ENCODE measurements at places on chromosomes 3 and 15.

DNA sequence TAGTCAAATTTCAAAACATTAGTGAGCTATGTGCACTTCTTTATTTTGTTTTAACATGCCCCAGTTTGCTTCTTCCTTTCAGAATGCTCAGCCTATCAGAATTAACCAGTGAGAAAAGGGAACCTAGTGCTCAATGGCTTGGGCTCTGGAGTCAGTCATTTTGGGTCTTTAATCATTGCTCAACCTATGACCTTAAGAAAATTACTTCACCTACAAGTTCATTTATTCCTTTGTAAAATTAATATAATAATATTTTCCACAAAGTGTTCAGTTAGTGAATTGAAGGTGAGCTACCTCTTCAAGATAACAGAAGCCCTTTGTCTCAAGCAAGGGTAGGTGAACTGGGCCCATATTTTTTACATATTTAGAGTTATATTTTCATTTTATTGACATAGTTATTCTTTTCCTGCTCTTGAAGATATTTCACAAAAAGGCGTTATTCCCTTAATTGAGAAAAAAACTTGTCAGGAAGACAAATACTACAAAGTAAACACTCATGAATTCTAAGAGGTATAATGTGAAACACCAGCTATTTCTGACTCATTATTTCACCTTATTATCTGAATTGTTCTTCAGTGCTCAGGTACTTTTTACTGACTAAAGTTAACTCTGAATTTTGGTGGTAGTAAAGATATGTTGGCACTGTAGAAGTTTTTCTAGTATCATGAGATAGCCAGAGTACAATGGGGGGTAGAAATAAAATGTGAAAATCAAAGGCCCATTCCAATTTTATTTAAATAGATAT, 415.5 kb downstream of the NAALADL2 start:
- no peak for DNase-seq

DNA sequence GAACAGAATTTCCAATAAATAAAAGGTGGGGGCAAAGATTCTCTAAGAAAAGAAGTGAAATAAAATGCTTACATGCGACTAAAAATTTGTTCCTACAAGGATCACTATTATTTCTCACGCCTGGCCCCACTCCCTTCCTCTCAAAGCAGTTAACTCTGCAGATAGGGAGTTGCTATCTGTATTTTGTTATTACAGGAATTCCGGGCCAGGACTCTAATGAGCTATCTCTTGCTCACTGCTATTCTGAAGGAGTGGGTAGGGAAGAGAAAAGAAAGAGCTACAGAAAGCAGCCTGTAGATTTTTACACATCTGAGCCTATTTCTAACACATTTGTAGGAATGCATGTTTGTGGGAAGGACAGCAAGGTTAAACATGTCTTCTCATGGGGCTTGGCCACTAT, 140.4 kb downstream of the PCCB start:
- DNase-seq, result no peak

DNA sequence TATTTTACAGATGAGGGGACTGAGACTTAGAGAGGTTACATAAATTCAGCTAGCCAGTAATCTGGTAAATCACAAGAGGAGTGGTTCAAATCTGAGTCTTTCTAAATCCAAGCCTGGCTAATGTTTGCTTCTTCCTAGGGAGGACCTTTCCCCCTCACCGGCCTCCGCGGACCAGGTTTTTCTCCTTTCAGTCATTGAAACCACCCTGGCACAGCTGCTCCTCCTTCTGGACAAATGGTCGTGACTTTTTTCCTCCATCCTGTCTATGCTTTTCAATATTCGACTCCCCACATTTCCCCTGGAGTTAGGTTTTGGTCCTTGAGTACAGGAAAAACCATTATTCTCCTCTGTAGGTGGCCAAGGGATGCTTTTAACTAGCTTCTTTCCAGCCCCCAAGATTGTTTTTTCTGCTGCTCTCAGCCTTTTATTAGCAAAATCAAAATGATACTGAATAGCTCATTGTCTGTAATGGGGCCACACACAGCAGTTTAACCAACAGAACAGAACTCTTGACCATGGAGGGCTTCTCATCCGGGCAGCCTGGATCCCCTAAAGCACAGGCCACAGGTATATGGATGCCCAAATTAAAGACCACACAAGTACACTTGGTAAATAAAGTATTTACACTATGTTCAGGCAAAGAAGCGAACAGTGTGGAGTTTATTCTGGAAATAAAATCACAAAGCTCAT, 85.9 kb upstream of the KLHL25 start:
- no peak for DNase-seq

- no peak for DNase-seq
Observed at GRCh38 chr3:11631820-11632219, 11.9 kb downstream of the VGLL4 start.

DNA sequence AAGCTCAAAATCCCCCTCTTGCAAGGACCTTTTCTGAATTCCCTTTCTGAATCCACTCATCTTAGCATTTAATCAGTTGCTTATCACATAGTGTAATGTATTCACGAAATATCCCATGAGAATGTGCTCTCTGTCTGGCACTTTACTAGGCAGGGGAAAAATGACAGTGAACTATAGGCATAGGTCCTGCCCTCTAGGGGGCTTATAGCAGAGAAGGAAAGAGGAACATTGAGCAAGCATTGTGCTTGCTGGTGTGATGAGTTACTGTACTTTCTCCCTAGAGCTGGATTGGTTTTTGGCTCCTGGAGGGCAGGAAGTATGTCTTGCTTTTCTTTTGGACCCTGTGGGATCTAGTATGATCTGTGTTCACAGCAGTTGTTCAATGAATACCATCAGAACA, 26.5 kb downstream of the DUOX2 start:
- no peak for DNase-seq

DNA sequence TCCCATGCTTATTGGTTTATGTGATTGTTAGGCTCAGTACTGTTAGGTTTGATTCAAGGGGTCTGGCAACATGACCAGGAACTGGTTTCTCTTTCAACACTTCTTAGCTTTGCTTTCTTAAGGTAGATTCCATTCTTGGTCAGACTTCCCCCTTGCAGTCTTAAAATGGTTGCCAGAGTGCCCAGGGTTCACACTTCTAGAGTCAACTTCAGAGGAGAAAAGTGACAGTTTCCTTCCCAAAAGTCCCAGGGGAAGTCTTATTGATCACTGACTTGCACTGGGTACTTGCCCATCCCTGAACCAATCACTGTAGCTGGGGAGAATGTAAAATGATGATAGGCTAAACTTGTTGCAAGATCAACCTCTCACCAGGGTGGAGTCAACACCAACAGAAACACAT, 14.1 kb downstream of the MGLL start:
- DNase-seq, result no peak

- no peak for DNase-seq
Observed at GRCh38 chr15:40828447-40829036, at the start of gene PPP1R14D. TSS of gene PPP1R14D (minus strand) at chr15:40828708. CDS start at chr15:40828641, 67 bp downstream.

DNA sequence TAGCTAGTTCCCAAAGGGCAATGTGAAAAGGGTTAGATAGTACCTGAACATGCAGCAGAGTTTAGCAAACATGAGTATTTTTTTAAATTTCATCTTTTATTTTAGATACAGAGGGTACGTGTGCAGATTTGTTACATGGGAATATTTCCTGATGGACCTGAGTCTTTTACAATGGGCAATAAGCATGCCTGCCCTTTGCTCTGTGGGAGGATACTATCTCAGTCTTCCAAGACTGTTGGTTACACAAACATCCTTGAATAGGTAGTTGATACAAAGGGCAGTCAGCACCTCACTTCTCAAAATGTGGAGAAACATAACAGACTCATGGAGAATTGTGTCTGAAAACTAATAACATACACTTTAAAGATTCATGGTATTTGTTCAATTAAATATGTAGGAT, 103.3 kb downstream of the GOLIM4 start:
- DNase-seq, result no peak

- no peak for DNase-seq
Observed at GRCh38 chr3:73540969-73541740, 83.6 kb downstream of the PDZRN3 start.

DNA sequence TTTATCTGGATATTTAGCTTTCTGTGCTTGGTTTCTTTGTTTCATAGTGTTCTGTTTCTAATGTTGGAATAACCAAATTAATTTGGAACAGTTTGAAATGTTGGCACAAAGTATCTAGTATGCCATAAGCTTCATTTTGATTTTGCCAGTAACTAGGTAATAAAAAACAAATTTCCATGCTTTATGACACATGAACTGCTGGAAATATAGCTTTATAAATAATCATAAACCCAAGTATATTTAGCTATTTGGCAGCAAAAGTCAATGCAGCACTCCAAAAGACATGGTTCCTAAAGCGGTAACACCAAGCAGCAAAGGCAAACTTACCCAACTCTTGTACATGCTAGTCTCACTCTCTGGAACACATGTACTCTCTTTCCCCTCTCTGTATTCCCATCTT, 106.0 kb upstream of the CCNL1 start:
- no peak for DNase-seq

GRCh38 chr3:166435469-166436057, 598.3 kb upstream of the BCHE start:
- no peak for DNase-seq

GRCh38 chr3:161395115-161396012, 24.0 kb upstream of the SPTSSB start:
- peak; percentile 63 for DNase-seq

DNA sequence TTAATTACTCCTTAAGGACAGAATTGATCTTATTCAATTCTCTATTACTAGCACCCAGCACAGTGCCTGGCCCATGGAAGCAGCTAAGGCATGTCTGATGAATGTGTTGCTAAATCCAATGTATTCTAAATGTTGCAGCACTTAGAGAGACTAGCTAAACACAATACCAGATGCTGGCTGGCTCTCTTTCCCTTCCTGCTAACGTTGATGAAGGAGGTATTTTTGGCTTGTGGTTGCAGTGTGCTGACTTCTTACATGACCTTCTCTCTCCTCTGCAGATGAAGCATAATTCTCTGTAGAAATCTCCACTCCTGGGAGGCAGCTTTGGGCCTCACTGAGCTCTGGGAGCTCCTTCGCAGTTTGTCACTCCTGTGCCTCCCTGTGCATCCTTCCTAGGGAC, 183.6 kb downstream of the PEX5L start:
- DNase-seq, result no peak

- DNase-seq, result no peak
Observed at GRCh38 chr3:21894459-21895340, 143.7 kb upstream of the ZNF385D start.

DNA sequence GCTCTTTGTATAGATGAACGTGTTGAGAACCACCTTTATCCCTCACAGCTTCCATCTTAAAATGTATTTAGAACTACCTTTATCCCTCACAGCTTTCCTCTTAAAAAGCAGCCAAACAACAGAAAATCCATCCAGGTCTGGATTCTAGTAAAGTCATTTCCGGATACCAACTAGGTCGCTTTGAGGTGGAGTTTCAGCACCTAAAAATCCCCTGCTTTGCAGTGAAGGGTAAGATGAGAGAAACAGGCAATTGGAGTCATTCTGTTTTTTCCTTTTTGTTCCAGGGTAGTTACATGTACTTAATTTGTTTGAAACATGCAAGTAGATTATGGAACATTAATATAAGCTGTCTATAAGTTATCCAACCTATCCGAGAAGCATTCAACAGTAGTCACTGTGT, 192.0 kb downstream of the UBE2E2 start:
- no peak for DNase-seq

DNA sequence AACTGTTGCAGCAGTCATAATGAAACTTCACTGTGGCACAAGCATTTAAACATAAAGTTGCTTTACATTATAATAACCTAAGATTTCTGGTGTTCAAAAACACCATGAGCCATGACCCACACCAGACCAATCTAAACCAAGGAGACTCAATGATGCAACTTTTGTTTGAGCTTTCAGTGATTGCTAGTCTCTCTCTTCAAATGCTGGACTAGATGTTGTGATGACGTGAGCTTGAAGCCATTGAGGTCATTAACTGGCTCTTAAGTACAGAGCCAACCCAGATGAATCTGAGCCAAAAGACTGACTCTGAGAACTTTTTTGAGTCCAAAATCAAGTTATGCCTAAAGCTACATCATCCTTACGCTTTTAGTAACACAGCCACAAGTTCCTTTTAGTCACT, 36.5 kb downstream of the ATR start:
- DNase-seq, result no peak

DNA sequence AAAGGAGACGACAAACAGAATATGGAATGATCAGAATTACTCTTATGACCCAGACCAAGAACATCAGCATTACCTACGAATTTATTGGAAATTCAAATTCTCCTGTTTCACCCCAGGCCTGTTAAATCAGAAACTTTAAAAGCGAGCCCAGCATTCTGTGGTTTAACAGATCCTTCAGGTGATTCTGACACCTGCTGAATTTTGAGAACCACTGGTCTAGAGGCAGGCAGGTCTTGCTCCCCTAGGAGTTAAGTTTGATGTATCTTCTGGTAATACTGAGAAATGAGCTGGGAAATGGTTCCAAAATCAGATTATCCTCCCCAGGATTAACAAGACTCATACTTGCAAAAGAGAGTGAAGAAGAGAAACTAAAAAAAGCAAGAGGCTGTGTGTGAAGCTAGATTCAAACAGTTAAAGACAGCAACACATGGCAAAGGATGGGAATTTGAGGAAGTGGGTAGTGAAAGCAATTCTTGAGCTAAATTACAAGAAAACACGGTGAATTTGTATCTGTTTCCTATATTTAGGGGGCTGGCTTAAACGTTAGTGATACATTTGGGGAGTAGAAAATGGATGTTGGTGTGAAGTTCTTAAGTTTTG, 66.0 kb downstream of the FLNB start:
- no peak for DNase-seq

DNA sequence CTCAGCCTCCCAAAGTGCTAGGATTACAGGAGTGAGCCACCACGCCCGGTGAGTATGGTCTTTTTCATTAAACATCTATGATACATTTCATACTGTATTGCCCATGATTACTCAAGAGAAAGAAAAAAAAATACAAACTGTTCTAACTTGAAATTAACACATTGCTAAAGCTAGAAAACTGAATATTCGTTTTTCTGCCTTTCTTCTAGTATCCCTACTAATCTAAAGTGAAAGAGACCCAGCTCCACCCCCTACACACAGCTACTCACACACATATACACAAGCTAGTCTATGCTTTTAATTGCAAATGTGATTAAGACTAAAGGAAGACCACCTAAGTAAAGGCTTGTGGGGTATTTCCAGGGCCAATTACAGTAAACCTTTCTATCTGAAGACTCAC, 43.1 kb downstream of the INO80 start:
- no peak for DNase-seq

GRCh38 chr15:101394654-101395053, 94.9 kb downstream of the PCSK6 start:
- no peak for DNase-seq

DNA sequence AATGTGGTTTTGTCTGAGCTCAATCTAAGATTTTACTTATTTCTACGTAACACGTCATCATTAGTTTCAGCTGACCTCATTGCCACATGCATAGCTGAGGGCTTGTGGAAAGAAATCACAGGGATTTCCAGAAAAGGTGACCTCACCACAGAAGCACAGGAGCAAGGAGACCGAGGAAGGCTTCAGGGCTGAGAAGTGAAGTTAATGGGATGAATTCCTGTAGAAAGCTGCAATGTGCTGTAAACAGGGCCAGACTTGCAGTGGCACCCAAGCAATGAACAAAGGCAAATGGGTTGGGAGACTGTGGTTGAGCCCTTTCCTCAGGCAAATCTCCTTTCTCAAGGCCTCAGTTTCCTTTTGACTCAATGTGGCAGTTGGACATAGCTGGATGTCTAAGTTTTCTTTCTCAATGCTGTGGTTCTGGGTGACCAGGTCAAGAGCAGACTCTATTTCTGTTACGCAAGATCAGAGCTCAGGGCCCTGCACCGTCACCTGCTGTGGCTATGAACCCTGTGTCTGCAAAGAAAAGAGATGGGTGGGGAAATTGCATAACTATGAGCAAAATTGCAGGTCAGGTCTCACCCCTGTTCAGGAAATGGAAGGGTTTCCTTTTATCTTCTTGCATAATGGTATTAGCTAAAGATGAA, 252.2 kb upstream of the TBL1XR1 start:
- no peak for DNase-seq

All from activated CD4-positive, alpha-beta T cell treated with anti-CD3 and anti-CD28 coated beads, Interleukin-2, amount 10 ng/mL, durations not matched to agents 7 days and 5 days (primary cell).